Left ventricle myocardium superior (tissue), 1 donor: ENCODE measurements at places on chromosomes 1 and 21. TPM values are rescaled to one million over a fixed set of nuclear protein-coding genes. Genes with fewer than 3 reads are reported as not detected.

DNA sequence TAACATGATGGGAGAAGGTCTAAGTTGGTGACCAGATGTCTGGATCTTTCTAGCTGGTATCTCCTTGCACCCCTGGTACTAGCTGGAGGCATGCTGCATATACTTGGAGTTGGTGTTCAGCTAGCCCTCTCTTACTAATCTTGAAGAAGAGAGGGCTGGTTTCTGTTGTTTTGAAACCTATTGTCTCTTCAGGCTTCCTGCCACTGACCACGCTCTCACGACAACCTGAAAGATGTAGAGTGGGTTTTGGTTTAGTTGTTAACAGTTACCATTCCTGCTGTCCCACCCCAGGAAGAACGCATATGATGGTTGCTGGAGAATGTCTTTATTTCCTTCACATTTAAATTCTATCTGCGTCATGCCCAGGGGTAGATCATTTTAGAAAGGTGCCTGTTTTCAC lies 3.6 kb downstream of the MAN1C1 start:
- DNase-seq = no peak

- peak; percentile 82 for DNase-seq
Measured at GRCh38 chr1:27099587-27100334, 55.2 kb downstream of the SLC9A1 start.

DNA sequence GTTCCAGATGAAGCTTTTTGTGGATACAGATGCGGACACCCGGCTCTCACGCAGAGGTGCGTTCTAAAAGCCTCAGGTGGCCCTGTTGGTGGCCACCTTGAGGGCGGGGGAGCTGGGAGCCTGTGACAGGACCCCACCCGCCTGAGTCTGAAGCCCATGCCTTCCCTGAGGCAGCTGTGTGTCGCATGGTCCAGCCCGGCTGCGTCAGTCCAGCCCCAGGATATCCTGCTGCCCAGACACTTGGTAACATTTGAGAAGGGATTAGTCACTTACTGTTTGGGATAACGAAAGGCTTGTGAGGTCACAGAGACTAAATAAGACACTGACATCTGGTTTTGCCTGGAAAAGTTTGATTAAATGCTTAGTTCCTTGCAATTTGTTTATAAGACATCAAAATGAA lies 68.9 kb downstream of the UCK2 start:
- peak; percentile 36 for DNase-seq

- no peak for DNase-seq
Measured at GRCh38 chr1:233497679-233498078, 116.2 kb upstream of the KCNK1 start.

- no peak for DNase-seq
Measured at GRCh38 chr1:63891060-63891690, 117.4 kb downstream of the ROR1 start.

- DNase-seq = no peak
Measured at GRCh38 chr1:193190096-193190744, 3.8 kb upstream of the B3GALT2 start.

The PKLR gene
- not detected for total RNA-seq

The AIDA gene
- total RNA-seq = 52.7 TPM
